ENCODE measurements at places on chromosomes 7 and 10. TPM values are rescaled to one million over a fixed set of nuclear protein-coding genes. Genes with fewer than 3 reads are reported as not detected.

GRCh38 chr10:67959839-67960476, 75.5 kb downstream of the SIRT1 start:
- no peak overlapping the region for H3K4me3 ChIP-seq
- no peaks in the 10 kb centered on the region for H3K27me3 ChIP-seq
- no peaks in the 10 kb centered on the region for H3K36me3 ChIP-seq
- H3K4me1 ChIP-seq, result no peaks in the 10 kb centered on the region

DNA sequence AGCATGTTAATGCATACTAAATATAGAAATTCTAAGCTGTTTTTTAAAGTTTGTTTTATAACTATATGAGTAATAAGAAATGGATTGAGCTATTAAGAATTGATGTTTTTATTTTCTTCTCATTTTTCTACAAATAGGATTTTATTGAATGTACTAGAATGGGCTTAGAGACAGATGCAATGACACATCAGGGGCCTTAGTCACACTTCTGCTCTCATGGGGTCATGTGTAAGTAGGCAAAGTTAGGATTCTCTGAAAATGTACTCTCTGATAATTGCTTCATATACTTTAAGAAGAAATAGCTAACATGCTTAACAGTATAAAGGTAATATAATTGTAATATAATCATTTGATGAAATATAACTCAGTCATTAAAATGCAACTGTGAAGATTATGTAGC, 154.6 kb downstream of the ZNF438 start:
- H3K36me3 ChIP-seq, result no peaks in the 10 kb centered on the region
- no peak for DNase-seq
- no peak overlapping the region for H3K4me3 ChIP-seq
- peaks cover 6% of the 10 kb centered on the region for H3K27me3 ChIP-seq
- H3K27ac ChIP-seq, result no peak overlapping the region
- H3K4me1 ChIP-seq, result no peaks in the 10 kb centered on the region

DNA sequence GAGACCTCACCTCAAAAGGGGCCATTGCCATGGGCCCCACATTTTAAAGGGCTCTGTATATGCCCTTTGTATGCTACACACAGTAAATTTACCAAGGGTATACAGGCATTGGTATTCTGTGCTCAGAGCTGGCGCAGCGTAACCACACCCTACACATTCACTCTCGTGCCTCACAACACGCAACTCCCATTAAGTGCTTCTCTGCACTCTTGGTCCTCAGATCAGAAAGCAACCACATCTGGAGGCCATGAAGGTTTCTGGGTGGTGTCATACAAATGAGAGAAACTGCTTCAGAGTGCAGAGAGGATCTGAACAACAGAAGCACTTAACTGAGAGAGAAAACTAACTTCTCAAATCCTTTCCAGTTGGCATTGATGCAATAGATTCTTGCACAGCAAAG, 9.4 kb upstream of the CACUL1 start:
- H3K36me3 ChIP-seq, result no peaks in the 10 kb centered on the region
- peaks cover 14% of the 10 kb centered on the region for H3K4me1 ChIP-seq
- no peak for DNase-seq
- no peaks in the 10 kb centered on the region for H3K27me3 ChIP-seq
- no peak overlapping the region for H3K27ac ChIP-seq

Gene ZNF467
- total RNA-seq, result 16.2 TPM

DNA sequence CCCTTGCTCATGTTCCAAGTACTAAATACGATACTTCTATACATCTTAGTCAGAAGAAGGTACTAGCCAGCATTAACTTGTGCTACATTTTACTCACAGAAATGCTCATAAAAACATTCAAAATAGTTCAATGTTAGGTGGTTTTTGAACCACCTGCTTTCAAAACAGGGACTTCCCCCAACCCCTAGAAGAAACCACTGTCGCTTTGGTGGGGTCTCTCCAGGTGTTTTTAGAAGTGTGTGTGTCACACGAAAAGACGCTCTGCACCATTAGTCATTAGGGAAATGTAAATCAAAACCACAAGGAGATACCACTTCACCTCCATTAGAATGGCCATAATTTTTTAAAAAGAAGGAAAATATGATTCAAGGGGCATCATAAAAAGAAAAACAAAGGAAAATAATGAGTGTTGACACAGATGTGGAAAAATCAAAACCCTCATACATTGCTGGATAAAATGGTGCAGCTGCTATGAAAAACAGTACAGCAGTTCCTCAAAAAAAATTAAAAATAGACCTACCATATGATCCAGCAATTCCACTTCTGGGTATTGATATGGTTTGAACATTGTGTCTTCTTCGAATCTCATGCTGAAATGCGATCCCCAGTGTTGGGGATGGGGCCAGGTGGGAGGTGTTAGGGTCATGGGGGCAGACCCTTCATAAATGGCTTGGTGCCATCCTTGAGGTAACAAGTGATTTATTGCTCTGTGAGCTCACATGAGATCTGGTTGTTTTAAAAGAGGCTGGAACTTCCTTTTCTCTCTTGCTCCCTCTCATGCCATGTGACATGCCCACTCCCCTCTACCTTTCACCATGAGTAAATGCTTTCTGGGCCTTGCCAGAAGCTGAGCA, 74.2 kb downstream of the MALSU1 start:
- no peak overlapping the region for H3K4me3 ChIP-seq
- H3K27ac ChIP-seq, result no peak overlapping the region
- H3K36me3 ChIP-seq, result peaks cover 46% of the 10 kb centered on the region
- peaks cover 16% of the 10 kb centered on the region for H3K4me1 ChIP-seq

Gene GTPBP4
- total RNA-seq, result 113 TPM

Gene CDH23
- total RNA-seq, result 0.53 TPM

Gene KCNMA1
- total RNA-seq, result 0.27 TPM

Gene OGDHL
- total RNA-seq, result 1.8 TPM

Gene CCL26
- total RNA-seq, result 8.1 TPM

Gene ZNF425
- total RNA-seq, result 0.66 TPM

GRCh38 chr7:17185690-17186070, 112.8 kb upstream of the AHR start:
- H3K36me3 ChIP-seq, result no peaks in the 10 kb centered on the region
- H3K27me3 ChIP-seq, result no peaks in the 10 kb centered on the region
- H3K4me3 ChIP-seq, result no peak overlapping the region

Gene ATP6V0A4
- not detected for total RNA-seq
